ENCODE measurements at places on chromosomes 4 and X.

DNA sequence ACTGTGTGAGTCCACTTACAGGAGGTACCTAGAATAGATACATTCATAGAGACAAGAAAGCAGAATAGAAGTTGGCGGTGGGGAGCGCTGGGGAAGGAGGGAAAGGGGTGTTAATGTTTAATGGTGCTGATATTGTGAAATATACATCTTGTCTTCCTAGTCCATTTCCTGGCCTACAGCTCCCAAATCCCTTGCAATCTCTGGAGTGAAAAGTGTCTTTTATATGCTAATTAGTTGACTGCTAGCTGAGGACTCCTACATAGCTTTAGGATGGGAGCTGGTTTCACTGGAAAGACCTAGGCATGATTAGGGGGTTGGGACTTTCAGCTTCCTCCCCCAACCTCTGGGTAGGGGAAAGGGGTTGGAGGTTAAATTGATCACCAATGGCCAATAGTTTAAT lies 36.0 kb downstream of the FUNDC1 start:
- no peak for DNase-seq

GRCh38 chr4:61003301-61003700 lies 196.8 kb upstream of the ADGRL3 start:
- DNase-seq: no peak

- peak; percentile 47 for DNase-seq
Measured at GRCh38 chrX:53481816-53482465, 47.8 kb upstream of the HSD17B10 start.

DNA sequence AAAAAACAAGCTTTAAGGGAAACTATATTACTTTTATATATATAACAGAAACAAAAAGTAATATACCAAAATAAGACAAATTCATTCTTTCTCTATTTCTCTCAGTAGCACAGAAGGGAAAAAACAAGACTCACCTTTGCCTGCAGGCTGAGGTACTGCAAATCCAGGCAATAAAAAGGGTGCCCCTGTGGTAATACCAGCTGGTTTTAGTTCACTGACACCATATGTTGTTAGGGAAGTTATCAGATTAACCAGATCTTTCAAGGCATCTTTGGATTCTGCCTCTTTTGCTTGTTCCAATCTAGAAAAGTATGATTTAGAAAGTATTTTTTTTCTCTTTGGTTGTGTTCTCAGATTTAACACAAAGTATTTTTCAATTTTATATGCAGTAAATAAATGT lies 139.8 kb downstream of the WDFY3 start:
- DNase-seq: no peak

GRCh38 chr4:175509320-175509719 lies 302.7 kb downstream of the GPM6A start:
- DNase-seq: peak; percentile 11

DNA sequence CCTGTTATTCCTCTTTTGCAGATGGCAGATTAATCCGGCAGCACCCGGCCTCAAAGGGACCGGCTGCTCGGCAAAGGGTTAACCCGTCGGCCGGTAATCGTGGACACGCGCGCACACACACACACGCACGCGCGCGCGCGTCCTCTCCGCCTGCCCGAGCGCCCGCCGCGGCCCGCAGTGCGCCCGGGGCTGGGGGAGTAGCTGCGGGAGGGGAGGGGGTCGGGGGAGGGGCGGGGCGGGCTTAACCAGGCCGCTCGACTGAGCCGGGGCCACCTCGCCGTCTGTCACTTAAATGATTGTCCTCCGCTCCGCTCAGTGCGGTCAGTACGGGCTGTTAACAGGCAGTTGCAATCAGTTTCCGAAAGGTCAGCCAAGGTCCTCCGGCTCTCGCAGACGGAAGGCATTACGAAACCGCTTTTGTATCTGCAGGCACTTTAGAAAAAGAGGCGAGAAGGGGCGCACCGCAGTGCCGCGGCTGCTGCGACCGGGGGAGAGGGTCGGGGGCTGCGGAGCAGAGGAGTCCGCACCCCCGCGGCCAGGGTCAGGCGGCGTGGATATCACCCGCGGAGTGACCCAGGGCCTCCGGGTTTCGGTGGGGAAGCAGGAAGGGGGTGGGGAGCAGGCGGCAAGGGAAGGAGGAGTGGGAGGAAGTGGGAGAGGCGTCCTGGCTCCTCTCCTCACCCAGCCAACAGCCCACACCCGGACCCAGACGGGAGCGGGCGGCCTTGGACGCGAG lies 57.3 kb upstream of the BCOR start:
- peak; percentile 43 for DNase-seq

GRCh38 chrX:52380993-52381392 lies 12.2 kb downstream of the XAGE2 start:
- DNase-seq: no peak

- DNase-seq: no peak
Measured at GRCh38 chr4:80307774-80308465, 27.6 kb upstream of the CFAP299 start.

GRCh38 chrX:42944381-42944998 lies 166.5 kb upstream of the PPP1R2C start:
- DNase-seq: no peak

DNA sequence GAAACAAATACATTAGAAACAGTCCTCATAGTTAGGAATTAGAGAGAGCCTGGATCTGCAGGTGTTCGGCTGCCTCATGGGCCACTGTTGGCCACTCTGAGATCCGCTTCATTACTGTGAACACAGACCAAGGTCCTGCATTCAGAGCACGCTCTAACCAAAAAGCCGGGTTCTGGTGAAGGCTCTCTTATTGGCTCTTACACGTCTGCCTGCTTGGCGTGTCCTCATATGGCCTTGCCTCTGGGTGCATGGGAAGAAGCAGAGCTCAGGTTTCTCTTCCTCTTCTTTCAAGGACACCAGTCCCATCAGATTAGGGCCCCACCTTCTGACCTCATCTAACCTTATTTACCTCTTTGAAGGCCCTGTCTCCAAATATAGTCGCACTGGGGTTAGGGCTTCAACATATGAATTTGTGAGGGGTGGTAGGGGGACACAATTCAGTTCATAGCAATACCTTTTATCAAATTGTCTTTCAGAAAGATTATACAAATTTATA lies 37.1 kb upstream of the ELF2 start:
- DNase-seq: no peak

DNA sequence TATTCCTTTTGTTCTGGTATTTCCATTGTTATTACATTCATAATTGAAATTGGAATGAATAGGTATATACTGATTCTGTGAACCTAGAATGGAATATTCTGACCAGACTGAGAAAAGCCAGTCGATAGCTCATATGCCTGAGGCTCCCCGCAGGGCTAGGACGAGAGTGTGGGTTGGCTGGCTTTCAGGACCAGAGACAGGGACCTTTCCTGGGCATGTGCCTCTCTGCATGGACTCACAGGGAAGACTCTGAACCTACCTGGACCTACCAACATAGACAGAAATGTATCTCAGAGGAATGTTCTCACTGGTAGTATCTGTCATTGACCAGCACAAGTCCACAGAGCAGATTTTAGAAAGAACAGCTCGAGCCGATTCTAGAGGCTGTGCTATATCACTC lies 214.6 kb downstream of the FRMPD4 start:
- DNase-seq: no peak

GRCh38 chr4:100431416-100431815 lies 86.4 kb downstream of the EMCN start:
- no peak for DNase-seq

GRCh38 chrX:578531-578930 lies 52.1 kb upstream of the SHOX start:
- no peak for DNase-seq

DNA sequence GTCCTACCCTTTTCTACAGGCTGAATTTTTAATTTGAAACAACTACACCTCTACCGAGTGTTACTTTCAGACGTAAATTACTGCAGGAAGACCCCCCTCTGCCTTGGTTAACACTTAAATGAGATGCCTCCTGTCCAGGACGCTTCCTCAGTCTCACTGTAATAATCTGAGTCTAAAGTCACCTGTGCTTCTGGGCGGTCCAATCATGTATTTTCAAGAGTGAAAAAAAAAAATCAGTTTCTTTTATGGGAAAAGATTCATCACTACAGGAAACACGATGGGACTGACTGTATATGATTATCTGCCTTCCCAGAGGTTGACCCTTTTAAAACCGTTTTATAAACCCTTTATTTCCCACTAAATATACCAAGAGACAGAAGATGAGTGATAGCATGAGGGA lies 776 bp downstream of the RBM47 start:
- no peak for DNase-seq

DNA sequence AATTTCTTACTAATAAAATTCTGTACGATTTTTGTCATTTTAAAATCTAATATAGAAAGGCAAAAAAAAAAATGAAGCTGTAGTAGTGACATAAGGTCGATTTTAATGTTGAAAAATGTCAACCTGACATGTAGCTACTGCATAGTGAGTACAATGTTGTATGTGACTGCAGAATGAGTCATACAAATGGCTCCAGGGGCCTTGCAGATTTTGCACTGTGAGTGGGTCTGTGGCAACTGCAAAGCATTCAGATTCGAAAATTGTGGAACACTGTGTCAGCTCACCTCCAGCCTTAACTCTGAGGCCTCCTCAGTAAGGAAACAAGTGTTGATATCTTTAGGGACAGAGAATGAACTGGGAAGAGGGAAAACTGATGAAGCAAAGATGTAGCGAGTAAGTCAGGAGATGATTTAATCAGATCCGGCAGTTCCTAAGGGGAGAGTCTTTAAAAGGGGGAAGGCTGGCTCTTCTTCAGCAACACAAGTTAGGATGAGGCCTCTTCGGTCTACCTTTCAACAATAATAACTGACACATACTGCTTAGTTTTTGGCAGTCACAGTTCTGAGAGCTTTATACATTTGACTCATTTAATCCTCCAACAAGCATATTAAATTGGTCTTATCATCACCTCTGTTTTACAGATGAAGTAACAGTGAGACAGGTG lies 24.9 kb downstream of the TKTL2 start:
- DNase-seq: no peak

- DNase-seq: no peak
Measured at GRCh38 chr4:69749771-69750170, 10.6 kb downstream of the SULT1B1 start.

DNA sequence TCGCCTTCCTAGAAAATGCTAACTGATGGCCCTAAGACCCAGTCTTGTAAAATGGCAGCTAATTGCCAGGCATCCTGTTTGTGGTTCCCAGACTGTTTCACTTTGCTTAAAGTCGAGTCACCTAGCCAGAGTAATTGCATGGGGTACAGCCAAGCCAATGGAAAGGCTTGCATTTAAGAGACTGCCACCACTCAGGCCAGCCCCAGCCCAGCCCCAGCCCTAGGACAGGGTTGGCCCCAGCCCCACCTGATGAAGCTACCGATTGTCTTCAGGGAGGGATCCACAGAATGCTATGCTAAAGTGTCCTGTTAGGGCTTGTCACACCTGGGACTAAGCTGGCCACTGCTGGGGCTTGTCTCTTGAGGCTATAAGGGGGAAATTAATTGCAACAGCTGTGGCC lies 194.6 kb upstream of the KLF3 start:
- DNase-seq: no peak

DNA sequence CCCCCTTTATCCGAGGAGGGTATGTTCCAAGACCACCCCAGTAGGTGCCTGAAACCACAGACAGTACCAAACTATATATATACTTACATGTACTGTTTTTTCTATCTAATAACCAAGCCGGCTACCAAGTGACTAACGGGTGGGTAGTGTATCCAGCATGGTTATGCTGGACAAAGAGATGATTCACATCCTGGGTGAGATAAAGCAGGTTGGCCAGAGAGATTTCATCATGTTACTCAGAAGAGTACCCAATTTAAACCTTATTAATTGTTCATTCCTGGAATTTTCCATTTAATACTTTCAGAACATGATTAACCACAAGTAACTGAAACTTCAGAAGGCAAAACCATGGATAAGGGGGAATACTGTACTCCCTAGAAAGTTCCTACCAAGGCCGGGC lies 46.5 kb downstream of the RFC1 start:
- no peak for DNase-seq

GRCh38 chrX:121671649-121672048 lies 624.2 kb downstream of the GLUD2 start:
- no peak for DNase-seq

- no peak for DNase-seq
Measured at GRCh38 chr4:185885604-185886003, 73.6 kb upstream of the SORBS2 start.

- no peak for DNase-seq
Measured at GRCh38 chr4:114734594-114734993, 136.0 kb downstream of the UGT8 start.

GRCh38 chr4:45275862-45276261 lies 549.5 kb upstream of the GNPDA2 start:
- DNase-seq: no peak

GRCh38 chr4:26311633-26312032 lies 9.2 kb upstream of the RBPJ start:
- no peak for DNase-seq

- no peak for DNase-seq
Measured at GRCh38 chr4:28523681-28524190, 1663.1 kb downstream of the STIM2 start.

GRCh38 chr4:2484993-2485392 lies 16.1 kb downstream of the RNF4 start:
- DNase-seq: peak; percentile 29

DNA sequence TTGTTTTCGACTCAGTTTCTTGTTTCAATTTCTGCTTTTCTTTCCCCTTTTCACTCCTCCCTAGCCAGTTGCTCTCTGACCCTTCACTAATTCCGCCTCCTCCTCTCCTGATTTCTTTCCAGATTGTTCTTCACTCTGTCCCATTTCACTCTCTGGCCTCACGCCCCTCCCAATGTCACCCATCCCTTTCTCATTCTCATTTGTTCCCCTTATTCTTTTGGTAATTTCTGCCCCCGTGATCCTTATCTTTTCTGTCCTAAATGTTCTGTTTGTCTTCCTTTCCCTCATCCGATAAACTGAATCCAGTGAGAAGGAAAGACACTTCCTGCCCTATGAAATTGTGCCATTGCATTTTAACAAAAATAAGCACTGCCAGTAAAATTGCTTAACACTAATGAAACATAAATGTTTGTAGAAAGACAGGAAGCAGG lies 94.5 kb upstream of the RASGEF1B start:
- DNase-seq: no peak

DNA sequence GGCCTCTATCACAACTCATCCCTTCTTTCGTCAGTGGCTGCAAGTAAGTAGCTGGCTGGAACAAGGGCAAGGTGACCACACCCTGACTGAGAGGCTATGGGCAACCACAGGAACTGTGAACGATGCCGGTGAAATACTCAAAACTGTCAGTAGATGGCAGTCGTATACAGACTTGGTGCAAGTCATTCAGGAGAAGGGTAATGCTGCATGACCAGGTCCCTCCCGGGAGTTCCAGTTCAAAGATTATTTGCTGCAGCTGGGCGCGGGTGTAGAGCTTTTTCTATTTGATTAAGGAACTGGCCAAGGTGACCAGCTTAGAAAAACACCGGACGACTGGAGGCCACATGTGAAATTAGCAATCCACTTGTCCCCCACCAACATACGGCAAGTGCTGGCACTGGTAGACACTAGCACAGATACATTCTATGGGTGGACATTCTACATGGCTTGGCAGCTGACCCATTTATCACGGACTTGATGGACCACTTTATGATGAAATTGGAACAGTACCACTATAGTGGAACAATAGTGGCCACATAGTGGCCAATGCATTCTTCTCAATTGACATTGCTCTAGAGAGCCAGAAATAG lies 726.6 kb downstream of the TRAM1L1 start:
- peak; percentile 73 for DNase-seq

Data from endothelial cell (in vitro differentiated cells).